ENCODE measurements at places on chromosomes 7 and 10.
A peak's percentile ranks its signal among the peaks of the same experiment; 100 is the strongest.

DNA sequence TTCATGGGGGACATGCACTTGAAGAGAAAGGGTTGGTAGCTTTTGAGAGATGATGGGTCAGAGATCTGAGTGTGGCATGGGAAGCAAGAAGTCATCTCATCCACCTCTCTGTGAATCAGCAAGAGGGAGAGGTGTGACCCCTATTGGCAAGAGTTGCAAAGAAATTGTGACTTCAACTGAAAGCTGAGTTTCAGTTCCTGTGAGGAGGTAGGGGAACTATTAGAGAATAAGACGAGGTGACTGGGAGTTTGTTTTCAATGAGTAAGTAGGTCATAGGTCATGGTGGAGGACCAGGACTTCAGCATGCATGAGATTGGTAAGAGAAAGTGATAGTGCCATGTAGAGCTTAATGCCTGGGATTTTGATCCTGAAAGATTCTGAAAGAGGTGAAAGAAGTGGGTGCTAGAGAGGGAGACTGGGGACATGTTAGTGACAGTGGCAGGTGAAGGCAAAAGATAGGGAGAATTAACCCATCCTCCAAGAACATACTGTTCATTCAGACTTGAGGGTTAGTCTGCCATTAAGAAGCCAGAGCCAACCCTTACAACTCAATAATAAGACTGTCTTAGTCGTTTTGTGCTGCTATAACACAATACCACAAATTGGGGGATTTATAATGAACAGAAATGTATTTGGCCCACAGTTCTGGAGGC lies 75.5 kb upstream of the CAPZA2 start:
- no peak for DNase-seq

DNA sequence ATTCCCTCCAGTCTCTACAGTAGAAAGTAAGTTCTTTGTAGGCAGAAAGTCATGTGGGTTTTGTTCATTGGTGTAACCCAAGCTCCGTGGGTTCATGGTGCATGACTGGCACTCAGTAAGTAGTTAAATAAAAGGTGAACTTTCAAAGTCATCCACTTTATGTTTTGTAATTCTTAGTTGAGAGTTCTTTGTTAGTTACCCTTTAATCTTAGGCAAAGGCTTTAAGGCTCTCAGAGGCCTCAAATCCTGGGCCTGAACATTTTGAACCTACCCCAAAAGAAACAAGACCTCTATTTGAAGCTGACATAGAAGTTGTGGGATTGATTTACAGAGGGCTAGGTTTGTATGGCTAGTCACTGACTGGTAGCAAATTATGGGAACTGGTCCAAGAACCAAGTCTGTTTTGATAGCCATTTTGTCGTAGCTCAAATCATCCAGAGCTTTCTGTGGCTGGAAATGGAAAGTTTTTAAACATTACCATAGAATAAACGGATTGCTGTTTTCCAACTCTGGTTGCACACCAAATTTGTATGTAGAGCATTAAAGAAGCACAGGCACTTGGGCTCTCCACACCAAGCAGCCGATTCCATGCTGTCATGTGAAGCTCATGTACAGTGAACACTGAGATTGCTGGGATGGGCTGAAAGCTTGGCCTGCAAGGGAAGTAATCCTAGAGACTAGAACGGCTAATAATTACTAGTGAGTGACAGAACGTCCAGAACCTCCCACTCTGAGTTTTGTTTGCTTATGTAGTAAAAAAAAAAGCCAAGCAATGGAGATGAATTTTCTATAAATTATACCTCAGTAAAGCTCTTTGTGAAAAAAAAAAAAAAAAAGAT lies 53.5 kb downstream of the DENND11 start:
- no peak for DNase-seq

DNA sequence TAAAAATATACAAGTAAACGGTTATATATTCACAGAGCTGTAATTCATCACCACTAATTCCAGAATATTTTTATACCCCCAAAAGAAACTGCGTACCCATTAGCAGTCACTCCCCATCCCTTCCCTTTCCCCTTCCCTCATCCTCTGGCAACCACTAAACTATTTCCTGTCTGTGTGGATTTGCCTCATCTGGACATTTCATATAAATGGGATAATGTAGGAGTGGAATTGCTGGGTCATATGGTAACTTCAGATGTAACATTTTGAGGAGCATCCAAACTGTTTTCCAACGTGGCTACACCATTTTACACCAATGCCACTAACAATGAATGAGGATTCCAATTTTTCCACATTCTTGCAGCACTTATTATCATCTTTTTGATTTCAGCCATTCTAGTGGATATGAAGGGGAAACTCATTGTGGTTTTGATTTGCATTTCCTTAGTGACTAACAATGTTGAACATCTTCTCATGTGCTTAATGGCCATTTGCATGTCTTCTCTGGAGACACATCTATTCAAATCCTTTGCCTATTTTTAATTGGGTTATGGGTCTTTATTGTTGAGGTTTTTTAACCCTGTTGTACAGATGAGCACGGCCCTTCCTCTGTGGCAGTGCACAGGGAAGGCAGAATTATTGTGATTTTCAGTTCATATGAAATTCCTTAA lies 79.2 kb downstream of the RBM20 start:
- no peak for DNase-seq

- no peak for DNase-seq
Measured at GRCh38 chr10:88415533-88416130, 167.5 kb downstream of the RNLS start.

DNA sequence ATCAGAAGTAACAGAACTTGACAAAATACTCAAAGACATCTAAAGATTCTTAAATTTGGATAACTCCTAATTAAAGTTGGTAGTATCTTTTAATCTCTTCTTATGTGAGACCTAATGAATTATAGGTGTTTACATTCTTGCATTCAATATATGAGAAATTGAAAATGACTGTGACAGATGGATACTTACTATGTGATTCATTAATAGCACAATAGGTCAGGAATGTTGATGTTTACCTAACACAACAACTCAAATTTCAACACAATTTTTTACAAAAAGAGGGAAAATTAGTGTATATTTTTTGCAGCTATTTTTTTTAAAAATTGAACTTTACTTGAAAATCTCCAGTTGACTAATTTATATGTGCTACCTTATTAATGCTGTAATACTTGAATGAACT lies 31.7 kb upstream of the MCU start:
- DNase-seq, result no peak

DNA sequence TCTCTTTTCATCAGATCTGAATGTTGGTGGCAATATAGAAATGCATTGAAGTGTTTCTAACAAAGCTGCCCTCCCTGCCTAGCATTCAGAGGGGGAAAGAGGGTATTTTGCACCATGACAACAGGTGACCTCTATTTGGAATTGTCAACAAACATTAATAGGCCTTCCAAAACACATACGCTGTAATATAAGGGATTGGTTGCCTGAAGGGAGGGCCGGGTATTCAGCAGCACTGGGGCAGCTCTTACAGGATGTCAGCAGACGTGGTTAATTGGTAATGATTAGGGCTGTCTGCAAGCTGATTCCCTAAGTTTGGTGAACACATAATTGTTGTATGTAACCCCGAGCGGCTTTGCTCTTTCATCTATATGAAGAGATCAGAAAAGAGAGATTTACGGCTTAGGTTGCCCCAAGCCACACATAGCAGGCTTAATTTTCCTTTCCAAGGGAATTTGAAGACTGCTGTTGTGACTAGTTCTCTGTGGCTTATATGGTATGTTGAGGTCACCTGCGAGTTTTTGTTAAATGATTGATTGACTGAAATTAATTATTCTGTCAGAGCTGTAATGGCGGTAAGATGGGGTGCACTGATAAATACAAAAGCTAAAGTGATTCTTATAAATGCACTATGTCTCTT lies 759.3 kb downstream of the LRMDA start:
- DNase-seq, result no peak

- DNase-seq, result no peak
Measured at GRCh38 chr7:112188257-112188656, 17.9 kb downstream of the DOCK4 start.

DNA sequence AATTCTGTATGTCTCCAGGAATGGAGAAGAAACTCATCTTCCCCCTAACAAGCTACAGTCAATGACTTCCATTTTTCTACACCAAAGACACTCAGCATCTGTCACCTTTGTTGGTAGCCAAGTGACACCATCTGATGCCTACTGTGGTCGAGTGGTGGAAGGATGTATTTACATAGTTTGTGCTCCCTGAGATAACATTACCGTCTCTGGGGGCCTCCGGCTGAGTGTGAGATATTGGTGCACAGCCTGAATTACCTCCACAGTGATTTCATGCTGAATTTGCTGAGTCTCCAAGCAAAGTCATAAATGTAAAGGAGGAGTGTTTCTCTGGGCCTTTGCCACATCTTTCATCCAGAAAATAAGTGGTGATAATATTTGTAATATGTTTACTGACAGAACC lies 114.0 kb downstream of the GRID1 start:
- no peak for DNase-seq

GRCh38 chr10:87054373-87055295 lies 34.5 kb downstream of the FAM25A start:
- no peak for DNase-seq

DNA sequence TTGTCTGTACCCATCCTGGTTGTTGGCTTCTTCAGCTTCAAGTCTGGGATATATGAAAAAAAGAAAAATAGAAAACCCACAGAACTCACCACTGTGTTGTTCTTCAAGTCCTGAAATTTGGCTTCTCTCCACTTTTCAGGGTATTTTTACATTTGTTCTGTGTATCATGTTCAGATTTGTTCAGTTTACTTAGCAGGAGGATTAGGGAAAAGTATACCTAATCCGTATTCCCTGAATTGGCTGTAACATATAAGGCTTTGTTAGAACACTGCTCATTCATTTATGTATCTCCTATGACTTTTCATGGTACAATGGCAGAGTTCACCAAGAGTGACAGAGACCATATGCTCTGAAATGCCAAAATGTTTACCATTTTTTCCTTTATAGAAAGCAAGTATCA lies 146.9 kb downstream of the PTN start:
- DNase-seq, result no peak

- no peak for DNase-seq
Measured at GRCh38 chr7:22586786-22587140, 86.8 kb upstream of the STEAP1B start.

- no peak for DNase-seq
Measured at GRCh38 chr7:48289656-48290055, 118.4 kb downstream of the ABCA13 start.

DNA sequence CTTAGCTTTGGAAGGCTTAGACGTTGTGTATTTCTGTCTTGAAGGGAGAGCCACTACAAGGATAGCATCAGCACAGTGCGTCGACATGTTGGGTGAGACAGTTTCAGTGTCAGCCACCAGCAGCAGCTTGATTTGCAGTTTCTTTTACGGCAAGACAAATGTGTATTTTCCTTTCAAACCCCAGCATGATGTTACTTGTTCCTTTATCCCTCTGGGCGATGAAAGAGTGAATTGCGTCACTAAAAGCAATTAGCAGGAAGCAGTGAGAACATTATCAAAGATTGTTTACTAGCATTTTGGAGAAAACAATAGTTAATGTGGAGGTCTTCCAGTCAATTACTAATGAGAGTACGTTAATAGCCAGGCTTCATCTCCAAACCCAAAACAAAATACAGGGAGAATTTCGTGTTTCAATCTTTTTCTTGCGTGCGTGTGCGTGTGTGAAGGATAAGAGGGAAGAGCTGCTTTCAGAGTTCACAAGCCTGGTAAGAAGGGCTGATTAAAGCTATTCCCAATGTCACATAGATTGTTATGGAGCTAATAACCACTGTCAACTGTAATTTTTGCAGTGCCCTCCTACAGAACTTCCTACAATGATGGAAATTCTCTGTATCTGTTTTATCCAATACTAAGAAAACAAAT lies 157.1 kb upstream of the AOAH start:
- no peak for DNase-seq

DNA sequence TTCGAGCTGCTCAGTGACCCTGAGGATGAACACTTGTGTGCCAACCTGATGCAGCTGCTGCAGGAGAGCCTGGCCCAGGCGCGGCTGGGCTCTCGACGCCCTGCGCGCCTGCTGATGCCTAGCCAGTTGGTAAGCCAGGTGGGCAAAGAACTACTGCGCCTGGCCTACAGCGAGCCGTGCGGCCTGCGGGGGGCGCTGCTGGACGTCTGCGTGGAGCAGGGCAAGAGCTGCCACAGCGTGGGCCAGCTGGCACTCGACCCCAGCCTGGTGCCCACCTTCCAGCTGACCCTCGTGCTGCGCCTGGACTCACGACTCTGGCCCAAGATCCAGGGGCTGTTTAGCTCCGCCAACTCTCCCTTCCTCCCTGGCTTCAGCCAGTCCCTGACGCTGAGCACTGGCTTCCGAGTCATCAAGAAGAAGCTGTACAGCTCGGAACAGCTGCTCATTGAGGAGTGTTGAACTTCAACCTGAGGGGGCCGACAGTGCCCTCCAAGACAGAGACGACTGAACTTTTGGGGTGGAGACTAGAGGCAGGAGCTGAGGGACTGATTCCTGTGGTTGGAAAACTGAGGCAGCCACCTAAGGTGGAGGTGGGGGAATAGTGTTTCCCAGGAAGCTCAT lies 1.1 kb downstream of the DDIT4 start:
- peak; percentile 26 for DNase-seq

GRCh38 chr7:47087866-47088265 lies 494.0 kb downstream of the TNS3 start:
- no peak for DNase-seq

- DNase-seq, result no peak
Measured at GRCh38 chr7:48458701-48459524, 287.7 kb downstream of the ABCA13 start.

- DNase-seq, result no peak
Measured at GRCh38 chr7:157771-158625, 34.4 kb upstream of the FAM20C start.

DNA sequence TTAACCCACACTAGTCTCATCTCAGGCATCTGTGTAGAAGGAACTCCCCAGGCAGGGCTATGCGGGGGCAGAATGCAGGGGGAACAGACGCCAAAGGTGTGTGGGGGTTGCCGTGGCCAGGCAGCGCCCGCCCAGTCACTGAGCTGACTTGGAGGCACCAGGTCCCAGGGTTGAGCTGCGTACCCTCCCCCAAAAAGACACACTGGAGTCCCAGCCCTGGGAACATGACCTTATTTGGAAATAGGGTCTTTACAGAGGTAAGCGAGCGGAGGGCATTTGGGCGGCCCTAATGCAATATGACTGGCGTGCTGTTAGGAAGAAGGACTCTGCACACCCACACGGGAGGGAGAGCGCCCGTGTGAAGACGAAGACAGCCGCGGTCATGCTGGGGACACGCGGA lies 274.5 kb downstream of the DNAJB6 start:
- no peak for DNase-seq

GRCh38 chr7:144812379-144813283 lies 23.2 kb downstream of the TPK1 start:
- peak; percentile 3 for DNase-seq
